Cerebellar cortex (tissue), 1 donor: ENCODE measurements at places on chromosomes 11 and 22.
A peak's percentile ranks its signal among the peaks of the same experiment; 100 is the strongest.

- DNase-seq = no peak
Observed at GRCh38 chr11:86676010-86676409, 3.6 kb upstream of the ME3 start.

GRCh38 chr22:38748487-38749136 is 7.2 kb downstream of the SUN2 start:
- no peak for DNase-seq

DNA sequence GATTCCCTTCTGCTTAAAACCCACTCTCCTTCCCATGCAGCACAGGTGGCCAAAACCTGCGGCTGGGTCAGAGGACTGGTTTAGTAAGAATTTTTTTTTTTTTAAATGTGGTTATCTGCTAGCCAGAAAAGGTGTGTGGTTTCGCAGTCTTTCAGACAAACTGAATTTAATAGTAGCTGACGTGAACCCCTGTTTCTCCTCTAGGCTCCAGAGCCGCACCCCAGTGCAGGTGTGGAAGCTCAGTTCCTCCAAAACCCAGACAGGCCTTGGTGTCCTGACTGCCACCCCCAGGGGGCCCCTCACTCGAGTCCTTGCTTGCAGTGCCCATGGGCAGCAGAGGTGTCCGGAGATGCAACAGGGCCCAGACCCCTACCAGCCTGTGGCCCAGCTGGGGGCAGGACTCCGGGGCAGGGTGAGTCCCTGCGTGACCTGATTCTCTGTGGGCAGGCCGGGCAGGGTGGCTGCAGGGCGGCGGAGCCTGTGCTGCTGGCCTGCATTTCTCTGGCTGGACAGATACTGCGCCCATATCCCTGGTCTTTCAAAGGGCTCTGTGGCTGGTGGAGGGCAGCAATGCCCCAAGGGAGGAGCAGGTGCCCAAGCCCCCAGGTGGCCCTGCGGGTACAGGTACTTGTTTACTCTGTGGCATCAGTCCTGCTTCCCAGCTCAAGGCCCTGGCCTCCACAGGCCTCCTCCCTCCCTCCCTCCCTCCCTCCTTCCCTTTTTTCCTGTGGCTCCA is 15.2 kb downstream of the KCNQ1 start:
- no peak for DNase-seq

DNA sequence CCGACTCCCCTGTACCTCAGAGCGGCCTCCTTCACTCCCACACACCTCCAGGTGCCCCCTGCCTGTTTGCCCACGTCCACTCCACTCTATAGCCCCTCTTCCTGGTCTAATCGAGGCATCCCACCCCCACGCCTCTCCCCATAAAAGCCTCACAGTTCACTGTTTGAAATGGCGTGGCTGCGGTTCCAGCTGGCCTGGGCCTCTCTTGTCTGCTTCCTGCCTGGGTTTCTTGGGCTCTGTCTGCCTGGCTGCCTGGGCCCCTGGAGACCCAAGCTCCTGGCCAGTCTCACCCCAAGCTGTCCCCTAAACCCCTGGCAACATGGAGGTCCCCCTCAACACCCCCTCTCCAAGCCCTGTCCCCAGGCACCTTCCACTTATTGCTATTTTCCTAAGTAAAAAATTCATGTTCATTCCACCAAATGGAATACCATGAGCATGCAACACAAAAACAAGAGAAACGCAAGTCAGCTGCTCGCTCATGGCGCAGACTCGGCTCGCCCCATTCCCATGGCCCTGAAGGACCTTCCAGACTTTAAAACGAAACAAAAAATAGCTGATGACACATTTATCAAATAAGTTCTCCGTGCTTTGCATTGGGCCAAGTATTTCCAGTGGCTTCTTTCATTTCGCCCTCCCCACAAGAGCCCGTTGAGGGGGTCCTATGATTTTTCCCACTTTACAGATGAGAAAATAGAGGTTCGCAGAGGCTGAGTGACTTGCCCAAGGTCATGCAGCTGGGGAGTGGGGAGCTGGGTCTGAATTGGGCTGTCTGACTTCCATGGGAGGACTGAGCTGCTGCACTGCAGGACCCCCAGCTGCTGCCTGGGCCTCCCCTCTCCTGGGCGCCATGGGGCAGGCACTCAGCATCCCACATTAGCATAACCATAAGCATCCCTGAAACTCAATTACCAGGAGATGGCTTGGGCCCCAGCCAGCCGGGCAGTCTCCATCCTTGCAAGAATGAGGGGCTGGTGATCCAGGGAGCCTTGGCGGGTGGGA is 11.7 kb upstream of the FLRT1 start:
- no peak for DNase-seq

DNA sequence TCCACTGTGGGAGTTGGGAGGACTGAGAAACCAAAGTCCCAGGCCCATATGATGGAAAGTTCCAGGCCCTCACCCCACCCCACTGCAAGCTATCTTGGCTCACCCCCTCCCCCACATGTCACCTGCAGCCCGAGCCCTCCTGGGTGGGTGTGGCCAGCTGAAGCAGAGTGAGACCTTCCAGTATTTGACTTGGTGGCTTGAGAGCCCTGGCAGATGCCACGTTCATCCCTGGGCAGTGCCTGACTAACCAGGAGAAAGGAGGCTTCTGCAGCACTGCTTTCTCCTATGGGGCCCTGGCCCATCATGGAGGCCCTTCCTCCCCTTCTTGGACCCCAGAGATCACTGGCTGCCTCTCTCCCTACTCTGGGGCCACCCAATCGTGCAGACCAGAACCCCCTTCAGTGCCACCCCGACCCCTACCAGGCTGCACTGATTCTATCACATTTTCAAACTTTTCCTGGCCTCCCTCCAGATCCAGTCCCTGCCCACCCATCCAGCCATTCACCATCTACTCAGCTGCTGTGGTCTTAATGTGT is 38.1 kb upstream of the WNT11 start:
- DNase-seq = no peak

GRCh38 chr11:100961633-100962032 is 168.0 kb downstream of the PGR start:
- DNase-seq = no peak

- no peak for DNase-seq
Observed at GRCh38 chr11:34731603-34732002, 110.7 kb downstream of the EHF start.

DNA sequence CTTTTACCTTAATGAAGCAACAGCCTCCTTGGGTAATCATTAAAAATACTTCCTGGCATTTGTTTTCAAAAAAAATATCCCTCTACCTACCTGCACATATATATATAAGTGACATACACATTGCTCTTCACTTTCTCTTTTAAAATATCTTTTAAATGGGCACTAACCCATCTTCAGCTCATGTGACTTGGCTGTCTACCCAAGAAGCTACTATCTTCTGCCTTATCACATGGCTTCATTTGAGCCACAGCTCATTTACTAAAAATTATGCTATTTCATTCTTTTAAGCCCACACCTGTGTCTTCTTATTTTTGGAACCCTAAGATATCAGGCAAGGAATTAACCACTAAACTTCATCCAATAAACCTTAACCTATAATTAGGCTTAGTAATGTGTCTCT is 37.0 kb upstream of the SOX6 start:
- no peak for DNase-seq

- no peak for DNase-seq
Observed at GRCh38 chr11:58505849-58506248, 2.1 kb downstream of the OR5B21 start.

DNA sequence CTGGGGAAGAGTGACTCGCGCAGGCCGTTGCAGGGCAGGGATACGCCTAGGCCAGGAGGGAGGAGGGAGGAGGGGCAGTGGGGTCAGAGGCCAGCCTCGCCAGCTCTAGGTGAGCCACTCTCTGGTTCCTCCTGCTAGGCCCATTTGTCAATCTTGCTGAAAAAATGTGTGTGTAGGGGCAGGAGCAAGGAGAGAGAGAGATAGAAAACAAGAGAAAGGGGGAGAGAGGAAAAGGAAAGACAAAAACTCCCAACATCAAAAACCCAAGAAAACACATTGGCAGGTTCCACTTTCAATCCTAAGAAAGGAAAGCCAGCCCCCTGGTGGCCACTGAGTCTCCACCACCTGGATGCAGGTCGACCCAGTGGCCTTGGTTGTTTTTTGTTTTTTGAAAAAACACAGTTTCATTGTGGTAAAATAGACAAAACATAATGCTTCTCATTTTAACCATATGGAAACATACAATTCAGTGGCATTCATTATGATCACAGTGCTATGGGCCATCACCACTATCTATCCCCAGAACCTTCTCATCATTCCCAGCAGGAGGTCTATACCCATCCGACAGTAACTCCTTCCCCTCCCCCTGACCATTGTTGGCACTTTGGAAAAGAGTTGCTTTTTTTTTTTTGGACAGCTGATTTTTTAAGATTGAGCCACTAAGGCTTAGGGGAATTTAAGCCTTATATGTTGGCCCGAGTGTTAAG is 10.9 kb downstream of the OMP start:
- peak; percentile 53 for DNase-seq

- no peak for DNase-seq
Observed at GRCh38 chr11:120509346-120510053, 2.0 kb upstream of the GRIK4 start.

DNA sequence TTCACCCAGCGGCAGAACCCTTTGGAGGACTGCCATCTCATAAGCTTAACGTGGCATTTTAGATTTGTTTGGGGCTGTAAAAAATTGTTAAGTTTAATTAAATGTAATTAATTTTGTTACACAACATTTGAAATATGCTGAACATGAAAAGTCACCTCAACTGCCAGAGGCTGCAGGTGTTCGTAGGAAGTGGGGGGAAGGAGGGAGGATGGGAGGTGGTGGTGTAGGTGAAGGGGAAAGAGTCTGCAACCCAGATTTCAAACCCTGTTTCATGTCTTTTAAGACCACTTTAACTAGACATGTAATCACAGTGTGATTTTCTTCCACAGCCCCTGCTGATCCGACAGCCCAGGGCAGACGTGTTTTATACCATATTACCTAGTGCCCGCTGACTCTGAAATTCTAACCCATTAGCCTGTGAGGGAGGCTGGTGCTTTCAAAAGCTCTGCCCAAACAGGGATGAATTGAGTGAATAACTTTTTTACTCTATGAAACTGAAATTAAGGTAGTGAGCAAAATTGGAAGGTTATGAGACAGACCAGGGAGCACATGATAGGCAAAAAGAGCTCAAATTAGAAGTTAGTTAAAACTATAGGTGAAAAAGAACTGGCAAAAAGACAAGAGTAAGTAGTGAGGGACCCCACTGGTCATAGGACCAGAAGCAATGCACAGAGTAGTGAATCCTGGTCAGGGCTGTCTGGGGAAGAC is 279.8 kb downstream of the DDX10 start:
- no peak for DNase-seq

DNA sequence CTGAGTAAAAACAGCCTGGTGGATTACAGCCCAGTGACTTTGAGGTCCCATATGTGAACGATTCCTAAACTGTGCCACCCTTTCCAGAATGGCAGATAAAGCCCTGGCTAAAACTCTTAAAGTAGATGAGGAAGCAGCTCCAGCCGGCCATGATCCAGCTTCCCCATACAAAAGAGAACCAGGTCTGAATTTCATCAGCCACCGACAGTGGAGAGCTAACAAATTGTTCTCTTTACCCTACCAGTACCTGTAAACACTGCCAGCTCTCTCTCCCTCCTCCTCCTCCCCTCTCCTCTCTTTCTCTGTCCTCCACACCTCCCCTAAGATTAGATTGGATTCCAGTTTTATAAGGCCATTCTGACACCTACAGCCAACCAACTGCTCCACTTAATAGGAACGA is 176.9 kb downstream of the DSCAML1 start:
- DNase-seq = peak; percentile 85

- DNase-seq = peak; percentile 42
Observed at GRCh38 chr11:13958641-13959400, 3.7 kb upstream of the SPON1 start.

- no peak for DNase-seq
Observed at GRCh38 chr11:40175980-40176379, 1283.5 kb downstream of the LRRC4C start.

GRCh38 chr11:88100151-88100550 is 75.1 kb downstream of the RAB38 start:
- DNase-seq = no peak

DNA sequence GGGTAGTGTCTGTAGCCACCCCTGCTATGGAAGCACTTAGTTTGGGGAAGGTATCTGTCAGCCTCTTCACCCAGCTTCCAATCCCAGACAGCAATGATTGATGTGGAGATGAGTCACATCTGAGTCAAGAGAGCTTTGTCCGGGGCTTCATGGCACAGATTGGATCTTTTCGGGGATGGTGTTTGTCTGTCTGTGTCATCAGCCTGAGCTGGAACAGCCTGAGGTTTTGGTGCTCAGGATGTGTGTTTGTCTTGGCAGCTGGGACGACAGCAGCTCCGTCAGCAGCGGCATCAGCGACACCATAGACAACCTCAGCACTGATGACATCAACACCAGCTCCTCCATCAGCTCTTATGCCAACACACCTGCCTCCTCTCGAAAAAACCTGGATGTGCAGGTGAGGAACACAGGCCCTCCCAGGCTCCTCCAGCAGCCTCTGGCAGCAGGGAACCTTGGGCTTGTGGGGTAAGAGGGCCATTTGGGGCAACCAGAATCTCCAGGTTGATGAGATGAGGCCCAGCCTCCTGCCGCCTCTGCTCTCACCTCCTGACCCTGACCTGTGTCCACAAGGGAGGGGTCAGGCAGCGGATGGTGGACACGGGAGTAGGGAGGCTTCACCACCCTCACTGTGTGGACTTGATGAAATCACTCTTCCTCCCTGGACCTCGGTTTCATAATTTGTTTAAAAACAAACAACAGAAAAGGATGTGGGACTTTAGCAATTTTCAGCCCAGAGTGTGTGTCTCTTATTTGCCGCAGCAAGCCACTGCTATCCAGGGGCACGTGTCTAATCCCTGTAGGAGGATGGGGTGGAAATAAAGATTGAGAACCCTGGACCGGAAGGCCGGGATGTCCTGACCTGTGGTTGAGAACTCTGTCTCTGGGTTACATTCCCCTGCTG is 124.3 kb downstream of the DBX1 start:
- DNase-seq = no peak

GRCh38 chr11:36304351-36304750 is 8.3 kb downstream of the PRR5L start:
- no peak for DNase-seq

- DNase-seq = no peak
Observed at GRCh38 chr11:4202749-4203148, 108.2 kb downstream of the RRM1 start.

GRCh38 chr22:17229991-17230630 is 10.9 kb upstream of the ADA2 start:
- no peak for DNase-seq

DNA sequence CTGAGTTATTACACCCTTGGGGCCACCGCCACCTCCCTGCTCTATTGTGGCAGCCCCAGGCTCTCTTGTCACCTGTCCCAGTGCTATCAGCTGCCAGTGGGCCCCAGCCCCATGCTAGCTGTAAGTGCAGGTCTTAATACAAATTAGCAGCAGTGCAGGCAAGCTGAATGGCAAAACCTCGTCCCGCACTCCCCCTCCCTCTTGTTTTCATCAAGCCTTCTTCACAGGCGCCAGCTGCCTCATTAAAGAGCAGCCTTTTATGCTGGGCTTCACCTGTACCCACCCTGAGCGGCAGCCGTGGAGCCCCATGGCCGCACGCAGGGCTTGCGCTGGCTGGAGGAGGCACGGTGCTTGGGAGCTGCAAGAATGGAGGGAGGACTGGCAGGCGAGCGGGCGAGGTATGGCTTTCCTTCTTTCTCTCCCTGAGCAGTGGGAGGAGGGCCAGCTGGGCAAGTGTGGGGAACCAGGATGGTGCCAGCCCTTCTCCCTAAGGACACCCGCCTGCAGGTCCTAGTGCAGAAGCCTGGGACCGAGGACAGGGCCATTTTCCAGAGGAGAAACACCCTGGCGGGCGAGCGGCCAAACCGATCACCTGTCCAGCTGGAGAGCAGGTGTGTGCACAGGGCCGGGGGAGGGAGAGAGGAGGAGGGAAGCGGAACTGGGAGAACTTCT is 70.7 kb downstream of the FLI1 start:
- DNase-seq = no peak

GRCh38 chr22:21624120-21624879 is 5.5 kb downstream of the YDJC start:
- peak; percentile 65 for DNase-seq
